ENCODE measurements at places on chromosomes 6 and 20.

GRCh38 chr6:148401571-148401970 lies 58.9 kb downstream of the SASH1 start:
- DNase-seq, result no peak

DNA sequence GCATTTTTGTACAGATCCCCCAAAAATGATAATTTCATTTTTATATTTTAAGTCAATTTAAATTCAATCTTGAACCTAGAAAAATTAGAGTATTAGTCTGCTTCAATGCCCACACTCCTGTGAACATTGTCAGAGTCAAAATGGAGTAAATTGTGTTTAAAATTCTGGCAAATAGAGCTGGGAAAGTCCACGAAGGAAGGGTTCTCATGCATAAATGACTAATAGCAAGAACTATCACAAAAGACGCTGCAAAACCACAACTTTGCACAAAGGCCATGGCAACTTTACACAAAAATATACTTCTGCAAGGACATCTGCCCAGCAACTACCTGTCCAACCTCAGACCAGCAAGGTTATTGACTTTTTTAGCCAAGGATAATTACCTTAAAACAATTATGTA lies 203.2 kb upstream of the SMLR1 start:
- no peak for DNase-seq

GRCh38 chr6:148244217-148244935 lies 98.3 kb upstream of the SASH1 start:
- DNase-seq, result no peak

- no peak for DNase-seq
Measured at GRCh38 chr20:4134861-4135379, 119.6 kb upstream of the RNF24 start.

DNA sequence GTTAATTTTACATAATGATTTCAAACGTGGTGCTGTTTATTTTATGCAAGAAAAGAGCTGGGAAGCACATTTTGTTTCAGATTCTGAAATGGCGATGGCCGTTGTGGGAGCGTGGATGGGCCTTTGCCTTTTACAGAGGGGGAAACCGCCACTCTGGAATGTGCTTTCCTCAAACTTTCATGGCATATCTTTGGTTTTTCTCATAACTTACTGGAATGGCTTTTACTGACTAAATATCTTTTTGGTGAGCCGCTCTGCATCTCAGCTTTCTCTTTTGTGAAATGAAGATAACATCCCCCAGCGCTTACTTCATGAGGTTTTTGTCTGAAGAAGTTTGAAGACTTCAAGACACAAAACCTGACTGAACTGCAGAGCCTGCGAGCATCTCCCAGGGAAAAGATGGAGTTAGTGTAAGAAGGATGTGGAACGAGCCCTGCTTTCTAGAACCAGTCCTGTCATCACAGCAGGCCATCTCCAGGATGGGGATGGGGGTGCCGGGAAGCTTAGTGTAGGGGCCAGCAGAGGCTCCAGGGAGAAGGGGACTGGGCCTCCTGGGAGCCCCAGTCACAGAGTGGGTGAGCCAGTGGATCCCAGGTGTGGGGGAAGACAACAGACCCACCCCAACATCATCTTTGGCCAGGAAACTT lies 61.8 kb upstream of the TIAM2 start:
- no peak for DNase-seq

- DNase-seq, result no peak
Measured at GRCh38 chr6:22435151-22435550, 134.2 kb upstream of the HDGFL1 start.

- no peak for DNase-seq
Measured at GRCh38 chr6:131840441-131840840, 32.6 kb downstream of the ENPP1 start.

GRCh38 chr6:35082733-35083403 lies 58.3 kb downstream of the TCP11 start:
- DNase-seq, result no peak

DNA sequence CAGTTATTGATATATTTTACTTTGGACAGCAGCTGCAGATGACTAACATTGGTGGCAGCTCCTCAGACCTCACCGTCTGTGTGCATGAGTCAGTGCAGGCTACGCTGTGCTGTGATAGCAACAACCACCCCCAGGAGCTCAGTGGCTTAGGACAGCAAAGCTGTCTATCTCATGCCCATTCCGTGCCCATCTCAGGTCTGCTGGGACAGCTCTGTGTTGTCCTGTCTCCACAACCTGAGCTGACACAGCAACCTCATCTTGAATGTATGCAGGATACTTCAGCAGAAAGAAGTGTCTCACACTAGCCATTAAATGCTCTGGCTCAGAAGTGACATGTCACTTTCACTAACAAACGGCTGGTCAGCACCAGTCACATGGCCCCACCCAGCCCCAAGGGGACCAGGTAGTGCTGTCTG lies 47.7 kb downstream of the BANF2 start:
- DNase-seq, result no peak

GRCh38 chr6:159969204-159969912 lies 476 bp downstream of the IGF2R start:
- DNase-seq, result peak; percentile 63

DNA sequence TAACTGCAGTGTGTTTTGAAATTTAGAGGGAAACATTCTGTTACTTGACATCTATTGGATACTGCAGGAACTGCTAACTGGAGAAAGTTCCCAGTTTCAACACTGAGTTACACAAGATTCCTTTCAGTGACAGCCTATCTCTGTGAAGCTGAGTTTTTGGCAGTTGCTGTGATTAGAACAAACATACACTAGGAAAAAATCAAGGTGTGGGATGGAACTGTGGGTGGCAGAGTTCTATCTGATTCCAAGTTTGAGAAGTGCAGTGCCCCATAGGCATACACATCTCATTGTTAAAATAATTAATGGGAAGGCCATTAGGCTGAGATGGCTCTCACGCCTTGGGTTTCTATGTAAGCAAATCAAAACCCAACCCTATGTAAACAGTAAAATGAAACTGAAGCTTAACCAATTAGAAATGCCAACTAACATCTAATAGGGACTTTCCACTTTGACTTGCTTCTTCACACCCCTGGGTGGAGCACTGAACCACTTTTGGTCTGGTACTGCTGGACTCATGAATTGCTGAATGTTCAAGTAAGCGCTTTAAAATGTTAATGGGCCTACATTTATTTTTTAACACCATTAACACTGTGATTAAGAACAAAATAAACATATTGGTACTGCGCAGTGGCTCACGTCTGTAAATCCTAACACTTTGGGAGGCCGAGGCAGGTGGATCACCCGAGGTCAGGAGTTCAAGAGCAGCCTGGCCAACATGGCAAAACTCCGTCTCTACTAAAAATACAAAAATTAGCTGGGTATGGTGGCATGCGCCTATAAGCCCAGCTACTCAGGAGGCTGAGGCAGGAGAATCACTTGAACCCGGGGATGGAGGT lies 55.2 kb upstream of the TBC1D7 start:
- no peak for DNase-seq

GRCh38 chr20:9286501-9287461 lies 217.9 kb downstream of the PLCB4 start:
- DNase-seq, result no peak

GRCh38 chr20:62285722-62286121 lies 17.1 kb upstream of the ADRM1 start:
- DNase-seq, result no peak

GRCh38 chr6:120211955-120212792 lies 862.6 kb upstream of the MAN1A1 start:
- DNase-seq, result no peak

- no peak for DNase-seq
Measured at GRCh38 chr6:98775205-98775604, 59.2 kb upstream of the POU3F2 start.

DNA sequence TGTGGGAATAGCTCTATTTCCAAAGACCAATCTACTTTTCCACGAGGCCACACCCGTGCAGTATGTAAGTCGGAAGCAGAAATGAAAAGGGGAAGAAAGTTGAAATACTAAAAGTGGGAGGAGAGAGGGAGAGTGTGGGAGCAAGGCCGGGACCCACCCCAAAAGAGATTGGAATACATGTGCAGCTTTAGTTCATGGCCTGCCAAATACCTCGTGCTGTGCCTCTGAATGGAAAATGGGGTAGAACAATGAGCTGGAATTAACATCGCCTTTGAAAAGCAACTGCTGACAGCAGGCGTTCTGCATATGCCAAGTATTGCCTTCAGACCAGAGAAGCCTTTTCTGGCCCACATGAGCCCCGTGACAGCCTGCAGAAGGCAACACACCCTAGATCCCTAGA lies 155.6 kb downstream of the CD83 start:
- no peak for DNase-seq
